ENCODE measurements at places on chromosomes 7 and 10. TPM values are rescaled to one million over a fixed set of nuclear protein-coding genes. Genes with fewer than 3 reads are reported as not detected.

- no peak for DNase-seq
Measured at GRCh38 chr10:47379901-47380300, 4.2 kb downstream of the ZNF488 start.

Gene CFAP69
- 0.77 TPM for total RNA-seq

- no peak for DNase-seq
Measured at GRCh38 chr10:85916286-85916685, 450.3 kb downstream of the GRID1 start.

DNA sequence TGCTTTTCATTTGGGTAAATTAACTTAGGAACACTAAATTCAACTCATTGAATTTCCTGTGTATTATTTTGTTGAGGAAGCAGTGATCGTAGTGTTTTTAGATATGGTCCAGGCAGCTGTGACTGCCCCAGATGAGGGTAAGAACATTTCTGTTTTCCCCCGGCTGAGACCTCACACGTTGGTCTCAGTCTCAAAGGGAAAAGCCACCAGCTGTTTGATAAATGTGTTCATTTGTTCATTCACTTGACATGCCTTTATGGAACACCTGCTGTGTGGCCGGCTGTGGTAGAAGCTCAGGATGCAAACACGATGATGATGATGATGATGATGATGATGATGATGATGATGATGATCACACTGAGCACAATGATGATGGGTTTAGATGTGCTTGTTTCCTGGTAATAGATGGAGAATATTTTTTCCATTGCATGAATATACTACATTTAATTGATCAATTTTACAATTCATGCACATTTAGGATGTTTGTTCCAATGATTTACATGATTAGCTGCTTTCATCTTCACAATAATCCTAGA, 125.6 kb upstream of the ZNF32 start:
- no peak for DNase-seq

DNA sequence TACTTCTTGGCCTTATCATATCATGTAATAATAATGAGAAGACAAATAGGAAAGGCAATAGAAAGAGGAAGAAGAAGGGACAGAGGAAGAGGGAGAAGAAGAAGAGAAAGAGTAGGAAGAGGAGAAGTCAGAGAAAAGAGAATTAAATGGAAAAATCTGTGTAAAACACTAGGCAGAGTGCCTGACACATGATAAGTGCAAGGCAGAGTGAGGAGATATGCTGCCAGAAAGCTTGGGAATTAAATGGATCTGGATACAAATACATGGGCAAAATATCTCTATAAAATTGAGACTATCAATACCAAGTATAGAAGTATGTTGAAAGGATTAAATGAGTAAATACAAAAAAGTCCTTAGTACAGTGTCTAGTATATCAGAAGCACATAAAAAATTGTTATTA, 124.8 kb downstream of the CACNA2D1 start:
- DNase-seq: no peak

Gene CPN1
- total RNA-seq: not detected

DNA sequence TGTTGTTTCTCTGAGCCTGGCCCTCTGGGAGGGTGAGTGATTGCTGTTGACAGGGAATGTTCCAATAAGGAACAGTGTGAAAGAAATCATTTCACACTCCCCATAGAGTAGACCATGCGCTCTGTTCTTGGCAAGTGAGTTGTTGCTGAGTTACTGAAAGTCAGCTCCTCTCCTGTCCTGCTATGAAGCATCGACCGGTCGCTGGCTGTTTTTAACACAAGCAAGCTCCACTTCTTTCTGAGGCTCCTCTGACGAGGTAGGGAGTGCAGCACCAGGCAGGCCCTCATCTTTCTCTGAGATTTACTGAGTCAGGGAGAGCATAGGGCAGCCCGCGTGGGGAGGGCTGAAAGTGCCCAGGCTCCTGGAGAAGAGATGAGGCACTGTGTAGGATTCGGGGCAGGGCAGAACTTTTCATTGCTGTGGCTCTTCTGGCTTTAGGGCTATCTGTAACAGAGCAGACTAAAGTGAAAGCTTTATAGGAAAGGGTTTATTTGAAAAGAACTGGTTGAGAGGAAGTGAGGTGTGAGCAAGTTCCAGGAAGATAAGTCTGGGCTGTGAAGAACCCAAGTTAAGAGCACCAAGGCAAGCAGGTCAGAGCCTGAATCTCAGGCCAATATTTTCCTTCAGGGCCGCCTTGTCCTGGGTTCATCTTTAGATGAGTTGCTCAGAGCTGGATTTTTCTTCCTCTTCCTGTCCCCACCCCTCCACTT, 332.2 kb downstream of the CCSER2 start:
- DNase-seq: no peak

Gene ITGA8
- not detected for total RNA-seq

GRCh38 chr7:27339478-27339877, 96.9 kb downstream of the EVX1 start:
- DNase-seq: no peak

DNA sequence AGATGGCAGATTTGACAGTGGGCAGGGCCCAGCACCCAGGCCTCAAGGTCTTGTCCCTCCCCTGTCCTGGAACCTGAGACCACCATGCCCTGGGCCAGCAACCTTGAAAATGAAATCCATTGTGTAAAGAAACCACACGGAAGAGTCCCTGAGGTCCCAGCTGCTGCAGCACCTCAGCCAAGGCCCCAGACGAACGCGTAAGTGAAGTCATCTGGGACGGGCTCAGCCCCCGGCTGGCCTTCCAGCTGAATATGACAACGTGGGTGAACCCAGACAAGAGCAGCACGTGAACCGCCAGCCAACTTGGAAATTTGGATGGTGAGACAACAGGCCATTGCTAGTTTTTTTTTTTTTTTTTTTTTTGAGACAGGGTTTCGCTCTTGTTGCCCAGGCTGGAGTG, 70.3 kb downstream of the CYTH3 start:
- no peak for DNase-seq

GRCh38 chr10:118262538-118262937, 79.6 kb downstream of the FAM204A start:
- no peak for DNase-seq

Gene BTBD16
- not detected for total RNA-seq

Gene SLC16A12
- total RNA-seq: not detected

DNA sequence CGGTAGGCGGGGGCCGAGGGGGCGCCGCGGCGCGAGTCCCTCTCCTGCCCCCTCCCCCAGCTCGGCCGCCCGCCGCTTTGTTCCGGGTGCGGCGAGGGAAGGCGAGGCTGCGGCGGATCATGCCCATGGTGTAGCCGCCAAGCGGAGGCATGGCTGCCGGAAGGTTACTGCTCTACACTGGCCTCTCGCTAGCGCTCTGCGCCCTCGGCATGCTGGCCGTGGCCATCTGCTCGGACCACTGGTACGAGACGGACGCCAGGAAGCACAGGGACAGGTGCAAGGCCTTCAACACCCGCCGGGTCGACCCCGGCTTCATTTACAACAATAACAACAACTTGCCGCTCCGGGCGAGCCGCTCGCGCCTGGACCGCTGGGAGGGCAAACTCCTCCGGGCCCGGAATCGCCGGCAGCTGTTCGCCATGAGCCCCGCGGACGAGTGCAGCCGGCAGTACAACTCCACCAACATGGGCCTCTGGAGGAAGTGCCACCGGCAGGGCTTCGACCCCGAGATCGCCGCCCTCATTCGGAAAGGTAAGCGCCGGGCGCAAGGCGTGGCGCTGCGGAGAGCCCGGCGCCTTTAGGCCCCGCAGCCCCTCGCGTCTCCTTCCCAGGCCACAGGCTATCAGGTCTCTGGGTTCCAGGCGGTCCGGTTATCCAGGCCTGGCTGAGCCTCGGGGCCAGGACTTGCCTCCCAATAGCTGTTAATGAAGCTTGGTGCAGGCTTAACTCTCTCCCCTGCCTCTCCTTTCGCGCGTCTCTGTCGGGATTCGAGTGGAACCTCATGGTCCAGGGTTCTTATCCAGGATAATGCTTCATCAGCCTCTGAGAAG, 513 bp downstream of the TMEM178B start:
- no peak for DNase-seq

Gene LAMTOR4
- total RNA-seq: 170 TPM

GRCh38 chr10:5776881-5777197, 36.4 kb downstream of the GDI2 start:
- no peak for DNase-seq

Gene TACC2
- total RNA-seq: not detected

- no peak for DNase-seq
Measured at GRCh38 chr7:101985057-101985902, 167.9 kb downstream of the CUX1 start.

DNA sequence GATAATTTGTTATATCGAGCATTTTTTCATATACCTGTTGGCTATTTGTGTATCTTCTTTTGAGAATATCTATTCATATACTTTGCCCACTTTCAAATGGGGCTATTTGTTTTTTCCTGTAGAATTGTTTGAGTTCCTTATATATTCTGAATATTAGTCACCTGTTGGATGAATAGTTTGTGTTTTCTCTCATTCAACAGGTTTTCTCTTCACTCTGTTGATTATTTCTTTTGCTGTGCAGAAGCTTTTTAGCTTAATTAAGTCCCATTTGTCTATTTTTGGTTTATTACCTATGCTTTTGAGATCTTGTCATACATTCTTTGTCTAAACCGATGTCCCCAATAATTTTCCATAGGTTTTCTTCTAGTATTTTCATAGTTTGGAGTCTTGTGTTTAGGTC, 65.3 kb downstream of the VTI1A start:
- no peak for DNase-seq

Gene C10orf67
- not detected for total RNA-seq

DNA sequence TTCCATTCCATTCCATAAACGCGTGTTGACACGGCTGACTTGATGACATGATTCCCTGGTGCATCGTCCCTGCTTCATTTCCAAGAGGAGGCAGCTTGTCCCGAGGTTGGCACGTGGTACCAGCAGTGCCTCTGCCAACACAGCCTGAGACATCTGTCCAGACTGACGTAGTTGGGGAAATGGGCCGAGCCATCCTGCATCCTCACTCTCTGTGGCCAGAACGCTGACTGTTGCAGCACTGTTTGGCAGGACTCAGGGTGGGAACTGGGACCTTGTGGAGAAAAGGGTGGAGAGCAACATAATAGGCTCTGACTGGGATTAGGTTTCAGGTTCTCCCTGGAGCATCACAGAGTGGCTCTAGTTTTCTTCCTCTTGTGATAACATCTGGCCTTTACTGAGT, 118.6 kb upstream of the BTBD16 start:
- DNase-seq: no peak

DNA sequence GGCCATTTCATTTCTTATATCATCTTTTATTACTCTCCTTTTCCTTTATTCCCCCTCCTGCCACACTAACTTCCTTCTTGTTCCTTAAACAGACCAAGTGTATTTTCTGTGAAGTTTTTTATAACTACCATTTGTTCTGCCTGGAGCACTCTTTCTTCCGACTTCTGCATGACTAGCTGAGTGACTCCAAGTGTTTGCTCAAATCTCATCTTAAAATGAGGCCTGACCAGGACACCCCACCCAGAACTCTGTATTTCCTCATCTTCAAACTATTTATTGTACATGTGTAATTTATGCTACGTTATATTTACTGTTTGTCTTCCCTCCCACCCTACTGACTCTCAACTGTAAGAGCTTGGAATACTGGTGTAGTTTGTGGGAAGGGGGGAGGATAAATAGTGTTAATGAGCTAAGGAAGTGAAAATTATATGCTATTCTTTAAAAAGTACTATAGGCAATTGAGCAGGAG, 3.2 kb downstream of the MINDY3 start:
- DNase-seq: no peak

DNA sequence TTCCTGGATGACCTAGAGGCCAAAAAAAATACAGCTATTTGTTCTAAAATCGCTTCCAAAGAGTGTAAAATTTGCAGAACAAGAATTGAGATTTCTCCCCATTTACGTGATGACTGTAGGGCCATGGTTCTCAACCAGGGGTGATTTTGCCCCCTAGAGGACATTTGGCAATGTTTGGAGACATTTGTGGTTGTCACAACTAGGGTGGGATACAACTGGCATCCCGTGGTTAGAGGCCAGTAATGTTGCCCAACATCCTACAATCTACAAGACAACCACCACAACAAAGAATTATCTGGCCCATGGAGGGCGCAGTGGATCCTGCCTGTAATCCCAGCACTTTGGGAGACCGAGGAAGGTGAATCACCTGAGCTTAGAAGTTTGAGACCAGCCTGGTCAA, 22.8 kb upstream of the MALSU1 start:
- no peak for DNase-seq

Gene NPFFR1
- total RNA-seq: not detected

Gene ELAPOR2
- 8.6 TPM for total RNA-seq

Gene SPDYE5
- total RNA-seq: 0.26 TPM

Gene PROSER2
- 0.83 TPM for total RNA-seq

- no peak for DNase-seq
Measured at GRCh38 chr7:150848561-150849115, 3.7 kb upstream of the AOC1 start.

- no peak for DNase-seq
Measured at GRCh38 chr10:124384172-124384571, 34.6 kb downstream of the OAT start.

DNA sequence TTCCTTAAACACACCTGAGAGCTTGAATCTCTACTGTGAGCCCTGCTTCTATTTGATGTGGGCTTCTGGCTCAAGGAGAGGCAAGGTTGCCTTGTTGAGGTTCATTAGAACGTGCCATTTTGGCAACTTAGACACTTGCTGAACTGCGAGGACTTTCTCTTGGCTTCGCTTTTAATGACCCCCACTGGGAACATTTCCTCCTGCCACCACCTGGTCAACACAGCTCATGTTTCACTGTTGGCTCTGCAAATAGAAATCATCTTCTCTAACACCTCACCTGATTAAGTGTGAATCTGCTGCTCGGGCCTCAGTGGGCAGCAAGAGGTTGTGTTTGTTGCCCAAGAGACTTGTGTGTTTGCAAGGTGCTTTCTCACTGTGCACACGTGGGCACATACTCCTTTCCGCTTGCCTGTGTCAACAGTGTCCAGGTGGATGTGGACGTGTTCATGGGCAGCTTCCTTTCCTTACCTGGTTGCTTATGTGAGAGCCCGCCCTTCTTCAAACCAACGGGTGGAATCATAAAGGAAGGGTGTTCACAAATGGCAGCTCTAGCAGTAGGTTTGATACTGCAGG, 147.0 kb downstream of the NRP1 start:
- no peak for DNase-seq

DNA sequence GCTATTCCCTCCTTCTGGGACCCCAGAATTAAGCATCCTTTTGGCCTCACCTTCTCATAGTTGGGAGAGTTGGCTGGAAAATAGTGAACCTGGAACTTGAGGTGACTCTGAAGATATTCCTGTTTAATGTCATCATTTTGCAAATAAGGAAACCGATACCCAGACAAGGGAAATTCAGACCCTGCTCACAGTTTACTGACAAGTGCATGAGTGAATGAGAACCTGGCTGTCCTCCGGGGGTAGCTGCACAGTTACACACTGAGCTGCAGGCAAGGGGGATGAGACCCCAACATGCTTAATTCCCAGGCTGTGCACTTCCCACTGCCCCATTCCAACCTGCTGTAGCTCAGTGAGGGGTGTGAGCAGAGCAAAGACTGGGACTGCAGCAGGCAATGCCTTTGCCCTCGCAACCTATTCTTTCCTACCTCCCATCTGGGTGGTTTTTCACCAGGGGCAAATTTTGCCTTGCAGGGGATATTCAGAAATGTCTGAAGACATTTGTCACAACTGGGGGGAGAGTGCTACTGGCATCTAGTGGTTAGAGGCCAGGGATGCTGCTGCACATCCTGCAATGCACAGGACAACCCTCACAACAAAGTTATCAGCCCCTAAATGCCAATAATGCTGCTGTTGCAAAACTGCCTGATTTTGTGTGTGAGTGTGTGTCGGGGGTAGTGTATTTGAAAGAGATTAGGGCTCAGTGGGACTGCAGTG, 136.2 kb downstream of the SORCS3 start:
- DNase-seq: no peak

Gene POLR2J2
- 32.3 TPM for total RNA-seq

Gene DKK1
- not detected for total RNA-seq

GRCh38 chr7:112594397-112594796, 113.6 kb downstream of the LSMEM1 start:
- DNase-seq: no peak
